ENCODE measurements at places on chromosomes 5 and 9.
A peak's percentile ranks its signal among the peaks of the same experiment; 100 is the strongest.

DNA sequence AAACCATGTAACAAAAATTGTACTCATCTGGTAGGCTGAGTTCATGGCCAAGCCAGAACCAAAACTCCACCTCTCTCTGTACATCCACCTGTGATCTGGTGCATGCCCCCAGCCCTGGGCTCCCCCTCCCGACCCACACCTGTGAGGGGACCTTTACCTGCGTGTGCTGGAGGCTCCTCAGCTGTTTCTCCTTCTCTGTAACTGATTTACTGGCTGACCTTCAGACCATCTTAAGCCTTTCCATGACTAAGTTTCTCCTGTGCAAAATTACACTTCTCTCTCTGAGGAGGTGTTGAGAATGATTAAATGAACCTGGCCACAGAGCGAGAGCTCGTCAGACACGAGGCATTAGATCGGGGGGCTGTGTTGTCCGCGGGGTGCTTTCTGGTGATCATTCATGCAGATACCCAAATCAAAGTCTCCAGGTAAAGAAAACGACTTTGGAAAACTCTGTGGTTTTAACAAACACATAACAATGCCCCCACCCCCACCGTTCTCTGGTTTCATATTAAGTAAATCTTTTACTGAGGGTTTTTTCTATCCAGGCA lies 136.4 kb downstream of the SEMA5A start:
- no peak for DNase-seq

DNA sequence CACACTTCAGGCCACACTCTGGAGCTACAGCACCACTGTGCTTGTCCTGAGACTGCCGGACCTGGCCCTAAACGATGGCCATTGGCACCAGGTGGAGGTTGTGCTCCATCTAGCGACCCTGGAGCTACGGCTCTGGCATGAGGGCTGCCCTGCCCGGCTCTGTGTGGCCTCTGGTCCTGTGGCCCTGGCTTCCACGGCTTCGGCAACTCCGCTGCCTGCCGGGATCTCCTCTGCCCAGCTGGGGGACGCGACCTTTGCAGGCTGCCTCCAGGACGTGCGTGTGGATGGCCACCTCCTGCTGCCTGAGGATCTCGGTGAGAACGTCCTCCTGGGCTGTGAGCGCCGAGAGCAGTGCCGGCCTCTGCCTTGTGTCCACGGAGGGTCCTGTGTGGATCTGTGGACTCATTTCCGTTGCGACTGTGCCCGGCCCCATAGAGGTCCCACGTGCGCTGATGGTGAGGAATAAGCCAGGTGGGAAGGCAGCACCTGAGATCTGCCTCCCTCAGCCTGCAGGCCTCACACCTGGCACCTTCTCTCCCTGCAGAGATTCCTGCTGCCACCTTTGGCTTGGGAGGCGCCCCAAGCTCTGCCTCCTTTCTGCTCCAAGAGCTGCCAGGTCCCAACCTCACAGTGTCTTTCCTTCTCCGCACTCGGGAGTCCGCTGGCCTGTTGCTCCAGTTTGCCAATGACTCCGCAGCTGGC lies 14.7 kb downstream of the CRB2 start:
- no peak for DNase-seq

- DNase-seq, result no peak
Observed at GRCh38 chr5:32249668-32250067, 63.1 kb downstream of the MTMR12 start.

GRCh38 chr9:90851444-90851843 lies 49.8 kb downstream of the SYK start:
- DNase-seq, result no peak

DNA sequence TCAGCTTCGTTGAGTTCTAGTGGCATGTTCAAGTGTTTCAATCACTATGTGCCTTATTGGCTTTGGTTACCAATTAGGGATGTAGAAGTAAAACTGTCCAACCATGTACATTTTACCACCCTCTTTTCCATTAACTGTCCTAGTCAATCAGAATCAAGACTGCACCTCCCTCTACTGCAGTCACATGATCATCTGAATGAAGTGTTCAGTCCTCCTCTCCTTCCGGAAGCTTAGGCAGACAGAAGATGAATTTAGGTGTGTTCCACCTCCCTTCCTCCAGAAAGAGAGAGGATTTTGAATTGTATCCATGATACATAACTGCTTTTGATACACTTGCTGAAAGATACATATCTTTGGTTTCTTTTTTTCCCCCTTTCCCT lies 133.7 kb downstream of the ERCC6L2 start:
- no peak for DNase-seq

DNA sequence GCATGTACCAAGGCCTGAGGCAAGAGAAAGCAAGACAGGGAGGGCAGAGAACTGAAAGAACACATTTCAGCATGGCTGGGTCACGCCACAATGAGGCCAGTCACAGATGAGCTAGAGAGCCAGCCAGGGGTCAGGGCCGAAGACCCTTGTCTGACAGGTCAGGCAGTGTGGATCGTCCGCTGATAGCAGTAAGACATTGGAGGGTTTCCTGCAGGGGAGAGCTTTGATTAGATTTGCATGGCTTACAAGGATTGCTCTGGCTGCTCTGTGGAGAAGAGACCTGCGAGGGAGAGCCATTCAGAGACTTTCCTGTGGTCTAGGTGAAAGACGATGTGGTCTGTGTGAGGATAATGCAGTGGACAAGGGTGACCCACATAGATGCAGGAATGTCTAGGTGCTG lies 93.1 kb downstream of the RALGPS1 start:
- DNase-seq, result no peak

DNA sequence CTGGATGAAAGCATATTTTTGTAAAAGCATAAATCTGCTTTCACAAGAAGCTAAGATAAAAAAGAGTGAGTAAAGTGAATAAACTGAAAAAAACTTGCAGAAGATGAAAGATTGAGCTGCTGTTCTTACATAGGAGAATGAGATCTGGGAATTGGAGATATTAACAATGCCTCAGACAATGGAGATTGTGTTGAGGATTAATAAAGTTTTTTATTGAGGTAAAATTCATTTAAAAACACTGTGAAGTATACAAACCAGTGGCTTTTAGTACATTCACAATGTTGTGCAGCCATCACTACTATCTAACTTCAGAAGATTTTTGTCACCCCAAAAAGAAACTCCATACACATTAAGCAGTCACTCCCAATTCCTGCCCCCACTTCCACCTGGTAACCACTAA lies 19.7 kb upstream of the UBLCP1 start:
- no peak for DNase-seq

- no peak for DNase-seq
Observed at GRCh38 chr5:68435611-68436010, 220.1 kb downstream of the PIK3R1 start.

DNA sequence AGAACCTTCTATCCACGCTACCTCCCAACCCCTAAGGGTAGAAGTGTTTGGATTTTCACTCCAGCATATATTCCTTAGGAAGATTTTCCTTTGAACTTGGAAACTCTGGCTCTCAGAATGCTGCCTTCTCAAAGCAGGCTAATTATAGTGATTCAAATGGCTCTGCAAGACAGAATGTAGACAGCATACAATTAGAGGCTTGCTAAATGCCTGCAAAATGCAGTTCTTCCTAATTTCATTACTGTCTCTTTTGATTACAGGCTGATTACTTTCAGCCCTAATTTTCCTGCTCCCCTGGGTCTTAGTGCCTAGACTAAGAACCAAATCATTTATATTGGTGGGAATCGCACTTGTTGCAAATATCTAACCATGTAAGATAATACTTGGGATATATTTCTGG lies 50.8 kb downstream of the ANKDD1B start:
- no peak for DNase-seq

DNA sequence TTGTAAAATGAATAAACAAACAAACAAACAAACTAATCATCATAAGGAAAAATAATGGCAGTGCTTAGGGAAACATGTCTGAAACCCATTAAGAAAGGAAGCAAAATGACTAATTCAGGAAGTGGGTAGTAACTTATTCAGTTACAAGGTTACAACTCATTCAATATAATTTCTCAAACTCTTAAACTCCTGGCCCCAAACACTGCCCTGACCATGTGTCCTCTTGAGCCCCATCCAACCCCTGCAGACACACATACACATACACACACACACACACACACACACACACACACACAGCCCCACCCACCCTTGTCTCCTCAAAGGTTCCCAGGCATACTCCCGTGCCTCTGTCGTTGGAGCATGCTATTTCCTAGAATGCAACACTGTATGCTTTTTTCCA lies 193.9 kb downstream of the SEC61B start:
- no peak for DNase-seq

- DNase-seq, result no peak
Observed at GRCh38 chr9:113368982-113369854, 7.6 kb downstream of the HDHD3 start.

GRCh38 chr9:83920469-83920926 lies 734 bp downstream of the KIF27 start:
- no peak for DNase-seq

DNA sequence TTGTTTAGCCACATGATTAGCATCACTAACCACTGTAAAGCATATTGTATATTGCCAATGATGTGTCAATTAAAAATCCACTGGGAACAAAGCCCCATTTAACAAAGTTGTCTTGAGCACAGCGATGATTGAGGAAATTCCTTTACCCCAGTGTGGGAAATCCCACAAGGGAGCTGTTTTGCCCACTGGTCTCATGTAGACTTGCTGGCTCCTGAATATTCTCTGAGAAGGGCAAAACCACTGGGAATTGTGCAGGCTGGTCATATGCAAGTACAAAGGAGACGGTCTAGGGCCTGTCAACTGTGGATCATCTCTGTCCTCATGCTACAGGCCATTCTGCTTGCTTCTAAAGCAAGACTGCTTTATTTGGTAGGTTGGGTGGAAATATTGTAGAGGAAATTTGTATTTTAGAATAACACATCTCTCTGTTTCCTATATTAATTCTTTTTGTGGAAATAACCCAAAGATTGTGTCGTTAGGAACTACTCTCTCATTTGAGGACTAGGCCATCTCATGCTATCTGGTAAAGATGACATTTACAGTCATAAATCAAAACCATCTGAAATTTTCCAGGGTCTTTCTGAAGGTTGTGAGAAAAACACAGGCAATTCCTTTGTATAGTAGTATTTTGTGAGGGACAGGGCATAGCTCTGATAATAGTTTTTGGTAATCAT lies 60.2 kb downstream of the PARP8 start:
- no peak for DNase-seq

GRCh38 chr5:143870871-143871632 lies 59.1 kb downstream of the HMHB1 start:
- DNase-seq, result no peak

DNA sequence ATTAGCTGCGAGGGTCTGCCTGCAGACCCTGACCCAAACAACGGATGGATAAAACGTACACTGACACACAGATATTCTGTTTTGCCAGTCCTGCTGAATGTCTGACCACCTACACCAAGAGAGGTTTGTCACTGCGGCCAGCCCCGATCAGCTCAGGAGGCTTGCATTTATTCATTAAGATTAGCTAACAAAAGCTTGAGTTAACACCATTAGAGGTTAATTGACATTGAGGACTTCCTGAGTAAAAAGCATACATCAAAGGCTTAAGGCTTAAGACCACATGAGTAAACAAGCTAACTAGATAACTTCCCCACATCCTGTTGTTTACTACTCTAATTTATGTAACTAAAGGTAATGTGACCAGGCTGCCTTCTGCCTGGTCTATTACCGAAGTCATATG lies 198.1 kb upstream of the TRPC7 start:
- no peak for DNase-seq

- no peak for DNase-seq
Observed at GRCh38 chr9:107569174-107569573, 79.6 kb upstream of the KLF4 start.

DNA sequence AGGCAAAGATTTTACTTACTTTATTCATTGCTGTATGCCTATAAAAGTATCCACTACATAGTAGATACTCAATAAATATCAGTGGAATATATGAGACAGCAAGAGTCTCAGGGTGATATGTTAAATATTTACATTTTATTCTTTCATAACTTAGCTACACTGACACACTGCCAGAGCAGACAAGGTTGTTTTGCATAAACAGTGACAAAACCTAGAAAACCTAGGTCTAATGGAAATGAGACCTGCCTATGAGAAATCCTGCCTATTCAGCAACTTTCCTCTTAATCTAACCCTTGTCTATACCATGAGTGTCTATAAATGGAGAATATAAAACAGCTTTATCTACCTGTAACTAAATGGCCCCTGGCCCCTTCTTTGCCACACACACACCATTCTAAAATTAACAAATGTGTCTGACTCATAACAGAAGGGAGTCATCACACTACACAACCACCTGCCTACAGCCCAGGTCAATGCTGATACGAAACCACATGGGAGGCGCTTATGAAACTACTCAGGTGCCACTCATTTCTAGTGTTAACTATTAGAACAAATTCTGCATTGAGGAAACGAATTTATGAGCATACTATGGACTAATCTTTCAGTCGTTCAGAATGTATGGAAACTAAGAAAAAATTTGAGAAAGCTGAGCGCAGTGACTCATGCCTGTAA lies 60.3 kb downstream of the UBAP2 start:
- DNase-seq, result peak; percentile 7

GRCh38 chr5:116681334-116682013 lies 106.9 kb upstream of the SEMA6A start:
- no peak for DNase-seq

DNA sequence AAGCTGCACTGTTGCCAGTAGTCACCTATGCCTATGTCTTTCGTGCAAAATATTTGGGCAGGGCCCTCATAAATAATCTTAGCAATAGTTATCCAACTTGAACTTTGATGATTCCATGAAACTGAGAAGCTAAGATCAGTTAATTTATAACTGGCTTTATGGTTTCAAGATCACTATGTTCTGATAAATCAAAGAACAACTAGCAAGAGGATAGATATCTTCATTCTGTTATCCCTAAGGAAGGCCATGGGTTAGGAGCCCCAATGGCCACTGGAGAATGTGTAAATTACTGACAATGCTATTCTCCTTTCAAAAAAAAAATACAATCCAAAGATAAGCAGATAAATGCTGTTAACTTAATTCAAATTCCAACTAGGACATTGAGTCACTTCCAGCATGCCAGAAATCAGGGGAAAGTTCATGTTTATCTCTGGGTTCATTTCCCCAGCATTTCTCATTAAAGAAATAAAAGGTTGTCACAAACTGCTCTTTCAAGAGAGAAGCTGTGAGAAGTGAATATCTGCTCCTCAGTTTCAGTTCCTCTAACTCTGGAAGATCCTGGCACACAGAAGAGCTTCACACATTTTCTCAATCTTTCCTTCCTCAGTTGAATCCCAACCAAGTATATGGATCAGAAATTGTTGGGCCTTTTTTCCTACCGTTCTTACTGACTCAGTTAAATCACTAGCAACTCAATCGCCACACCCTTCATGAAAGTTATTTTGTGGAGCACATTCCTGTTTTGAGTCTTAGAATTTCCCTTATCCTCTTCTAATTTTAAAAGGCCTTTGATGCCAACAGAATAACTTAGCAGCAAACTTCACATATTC lies 59.6 kb upstream of the SLC1A1 start:
- DNase-seq, result no peak
